Left ventricle myocardium superior (tissue), 1 donor: ENCODE measurements at places on chromosomes 3 and 15. TPM values are rescaled to one million over a fixed set of nuclear protein-coding genes. Genes with fewer than 3 reads are reported as not detected.

GRCh38 chr15:60704129-60704528, 225.2 kb upstream of the ICE2 start:
- DNase-seq, result no peak

- no peak for DNase-seq
Observed at GRCh38 chr3:9117220-9117619, 132.2 kb downstream of the SRGAP3 start.

GRCh38 chr3:192121923-192122322, 605.4 kb downstream of the FGF12 start:
- no peak for DNase-seq

GRCh38 chr15:81327516-81327915, 3.6 kb upstream of the STARD5 start:
- DNase-seq, result no peak

- peak; percentile 48 for DNase-seq
Observed at GRCh38 chr3:58414538-58415197, 19.0 kb downstream of the PDHB start.

DNA sequence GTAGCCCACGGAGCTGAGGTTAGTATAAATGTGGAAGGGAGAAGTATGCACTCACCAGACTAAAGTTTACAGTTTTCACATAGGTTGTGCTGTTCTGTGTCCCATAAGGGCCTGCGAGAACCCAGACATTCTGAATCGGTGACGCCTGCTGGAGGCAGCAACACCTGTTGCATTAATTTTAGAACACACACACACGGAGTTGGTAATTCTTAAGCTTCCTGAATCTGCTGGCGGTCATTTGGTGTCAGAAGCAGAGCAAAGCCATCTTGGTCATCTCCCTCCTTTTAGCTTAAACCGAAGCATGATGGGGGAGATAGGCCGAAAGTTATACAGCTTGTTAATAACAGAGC, 41.1 kb upstream of the AP3B2 start:
- no peak for DNase-seq

The APEH gene
- total RNA-seq, result 113 TPM

The CHRFAM7A gene
- total RNA-seq, result 1.3 TPM

The CTXND1 gene
- 3.2 TPM for total RNA-seq
